CD4-positive, alpha-beta memory T cell (primary cell): ENCODE measurements at places on chromosomes 12 and 14.

DNA sequence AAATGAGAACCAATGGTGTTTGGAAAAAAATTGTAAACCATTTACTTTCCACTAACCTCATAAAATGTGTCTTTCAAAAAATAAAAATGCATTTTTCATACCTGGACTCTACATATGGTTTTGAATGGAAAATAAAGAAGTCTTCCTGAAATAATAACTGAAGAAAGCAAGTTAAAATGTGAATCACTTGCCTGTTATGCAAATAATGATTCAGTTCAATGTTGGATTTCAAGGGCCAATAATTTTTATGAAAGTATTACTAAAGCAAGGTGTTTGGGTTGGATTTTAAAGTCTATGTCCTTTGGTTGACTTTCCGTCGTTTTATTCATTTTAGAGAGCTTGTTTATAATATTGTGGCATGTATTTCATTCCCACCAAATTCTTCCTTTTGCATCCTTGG, 138.7 kb downstream of the CCDC91 start:
- DNase-seq: no peak

DNA sequence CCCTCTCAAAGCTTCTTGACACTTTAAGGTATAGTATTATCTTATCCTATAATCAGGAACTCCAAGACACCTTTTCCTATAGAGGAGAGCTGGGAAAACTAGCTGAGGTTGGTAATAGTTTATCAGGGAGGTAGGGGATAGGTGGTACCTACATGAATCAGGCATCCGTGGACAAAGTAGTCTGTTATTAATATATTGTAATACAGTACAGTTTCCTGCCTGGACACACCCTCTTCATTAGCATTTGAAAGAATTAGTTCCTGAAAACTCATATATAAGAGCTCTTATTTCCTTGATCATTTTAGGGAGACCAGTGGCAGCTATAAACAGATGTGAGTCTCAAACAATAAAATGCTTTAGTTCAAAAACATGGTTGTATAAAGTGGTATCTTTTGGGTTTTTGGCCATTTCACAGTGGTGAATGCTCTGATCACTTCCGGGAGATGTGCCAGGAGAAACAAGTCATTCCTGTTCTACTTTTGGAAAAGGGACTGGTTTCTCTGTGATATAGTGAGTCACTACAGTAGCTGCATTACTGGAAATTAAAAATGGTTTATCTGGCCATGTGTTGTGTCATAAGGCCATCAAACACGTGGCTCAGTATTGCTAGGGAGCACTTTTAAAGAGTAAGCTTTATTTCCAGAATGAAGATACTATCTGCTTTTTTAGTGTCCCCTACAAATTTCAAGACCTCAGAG, 98.1 kb downstream of the KLRB1 start:
- DNase-seq: no peak

DNA sequence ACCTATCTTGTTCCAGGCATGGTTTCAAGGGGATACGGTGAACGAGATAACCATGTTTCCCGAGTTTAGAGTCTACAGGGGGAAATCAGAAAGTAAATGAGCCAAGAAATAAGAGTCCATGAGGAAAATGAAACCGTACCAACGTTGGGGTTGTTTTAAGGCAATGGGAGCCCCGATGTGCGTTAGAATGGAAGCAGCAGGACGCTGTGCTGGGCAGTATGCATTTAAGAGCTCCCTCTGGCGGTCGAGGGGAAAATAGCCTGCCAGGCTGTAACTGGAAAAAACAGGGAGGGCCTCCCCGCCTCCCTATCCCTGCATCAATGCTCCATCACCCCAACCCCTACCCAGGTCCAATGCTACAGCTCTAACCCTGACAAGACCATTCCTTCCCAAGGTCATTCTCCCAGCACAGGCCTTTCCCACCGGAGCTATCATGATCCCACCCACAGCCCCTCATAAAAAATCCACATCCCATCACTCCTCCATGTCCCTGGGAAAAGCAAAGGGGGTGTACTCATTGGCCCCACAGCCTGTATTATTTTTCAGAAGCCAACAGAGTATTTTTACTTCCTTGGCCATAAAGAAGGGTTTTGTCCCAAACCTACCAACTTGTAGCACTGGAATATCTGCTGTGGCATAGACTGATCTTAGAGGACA, 226.3 kb upstream of the NOS1 start:
- peak; percentile 0 for DNase-seq

GRCh38 chr12:3965046-3965445, 91.8 kb upstream of the PARP11 start:
- DNase-seq: no peak

GRCh38 chr12:132520421-132521199, 30.7 kb downstream of the FBRSL1 start:
- DNase-seq: no peak

GRCh38 chr12:6306151-6306550, 4.3 kb upstream of the PLEKHG6 start:
- DNase-seq: no peak

- no peak for DNase-seq
Measured at GRCh38 chr12:105740970-105741725, 397.6 kb downstream of the NUAK1 start.

DNA sequence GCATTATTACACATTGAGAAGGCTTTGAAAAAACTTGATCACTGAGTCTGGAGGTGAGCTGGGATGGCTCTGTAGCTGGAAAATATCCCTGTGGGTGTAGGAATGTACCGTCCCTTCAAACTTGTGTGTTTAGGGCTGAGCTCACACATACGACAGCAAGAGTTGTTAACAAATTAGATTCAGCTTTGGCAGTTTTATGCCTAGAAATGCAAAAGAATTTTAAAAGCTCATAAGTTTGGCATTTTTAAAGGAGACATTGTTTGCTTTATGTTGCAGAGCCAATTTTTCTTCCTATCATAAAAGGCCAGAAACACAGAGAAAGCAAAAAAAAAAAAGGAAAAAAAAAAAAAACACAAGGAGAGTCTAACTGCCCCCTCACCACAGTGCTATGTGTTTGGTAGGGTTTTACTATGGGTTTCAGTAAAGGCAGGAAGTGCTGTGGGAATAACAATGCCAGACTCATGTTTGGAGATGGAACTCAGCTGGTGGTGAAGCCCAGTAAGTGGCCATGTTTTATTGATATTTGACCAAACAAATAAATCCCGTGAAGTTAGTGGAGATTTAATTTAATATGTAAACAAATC, 78.4 kb downstream of the DAD1 start:
- no peak for DNase-seq

GRCh38 chr14:106419376-106419965, 893.1 kb downstream of the TMEM121 start:
- no peak for DNase-seq

GRCh38 chr12:46160101-46160980, 108.5 kb downstream of the SLC38A1 start:
- no peak for DNase-seq

GRCh38 chr12:12726555-12727093, 9.5 kb downstream of the CDKN1B start:
- DNase-seq: no peak

GRCh38 chr12:110508071-110508586, 6.0 kb downstream of the RAD9B start:
- no peak for DNase-seq

GRCh38 chr12:34212651-34213050, 190.4 kb downstream of the ALG10 start:
- no peak for DNase-seq

GRCh38 chr14:67680941-67681340, 6.5 kb upstream of the VTI1B start:
- no peak for DNase-seq

DNA sequence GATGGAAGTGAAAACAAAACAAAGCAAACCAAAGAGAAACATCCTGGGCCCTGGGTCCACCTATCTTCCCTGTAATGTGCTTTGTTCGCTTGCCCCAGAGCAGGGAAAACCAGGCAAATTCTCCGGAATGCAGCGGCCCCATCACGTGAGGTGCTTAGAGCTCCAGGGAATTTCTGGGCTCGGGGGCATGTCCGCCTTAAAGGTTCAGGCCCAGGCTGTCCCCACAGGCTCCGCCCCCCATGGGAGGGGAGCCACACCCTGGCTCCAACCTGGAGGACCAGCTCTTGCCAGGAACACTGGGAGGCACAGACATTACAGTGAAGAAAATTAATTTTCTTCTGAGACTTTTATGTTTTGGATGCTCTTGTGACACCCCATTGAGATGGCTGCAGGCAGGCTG, 69.9 kb downstream of the RBM19 start:
- no peak for DNase-seq

- no peak for DNase-seq
Measured at GRCh38 chr14:104742586-104743455, 10.1 kb upstream of the SIVA1 start.

DNA sequence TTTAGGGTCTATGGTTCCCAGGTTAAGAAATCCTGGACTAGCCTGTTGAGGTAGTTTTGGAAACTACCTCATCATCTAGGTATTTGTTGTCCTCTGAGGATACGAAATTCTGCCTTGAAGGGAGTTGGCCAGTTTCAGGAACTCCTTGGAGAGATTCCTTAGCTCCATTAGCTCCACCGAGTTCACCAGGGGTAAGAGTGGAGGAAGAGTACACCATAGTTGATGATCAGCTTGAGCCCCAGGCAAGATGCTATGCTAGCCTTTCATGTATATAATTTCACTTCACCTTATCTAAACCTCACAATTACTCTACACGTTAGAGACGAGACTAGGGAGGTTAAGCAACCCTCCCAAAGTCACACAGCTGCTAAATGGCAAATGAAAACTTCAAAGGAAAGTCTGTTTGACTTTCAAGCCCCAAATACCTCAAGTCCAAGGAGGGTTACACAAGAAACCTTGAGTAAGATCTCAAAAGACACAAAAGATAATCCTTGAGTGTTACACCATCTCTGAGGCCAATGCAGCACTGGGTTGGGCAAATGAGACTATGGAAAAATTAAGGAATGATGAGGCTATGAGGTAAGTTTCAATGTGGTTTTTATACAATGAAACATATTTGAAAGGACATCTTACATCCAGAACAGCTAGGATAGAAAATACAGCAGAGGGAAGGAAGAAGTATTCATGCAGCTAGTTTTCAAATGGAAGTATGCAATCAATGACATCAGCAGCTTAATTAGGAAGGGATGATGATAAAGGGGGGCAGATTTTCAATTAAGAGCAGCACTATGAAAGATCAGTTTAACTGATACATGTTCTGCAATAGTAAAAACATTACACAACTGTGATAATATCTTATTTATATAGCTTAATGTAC, 97.2 kb upstream of the KRAS start:
- no peak for DNase-seq

DNA sequence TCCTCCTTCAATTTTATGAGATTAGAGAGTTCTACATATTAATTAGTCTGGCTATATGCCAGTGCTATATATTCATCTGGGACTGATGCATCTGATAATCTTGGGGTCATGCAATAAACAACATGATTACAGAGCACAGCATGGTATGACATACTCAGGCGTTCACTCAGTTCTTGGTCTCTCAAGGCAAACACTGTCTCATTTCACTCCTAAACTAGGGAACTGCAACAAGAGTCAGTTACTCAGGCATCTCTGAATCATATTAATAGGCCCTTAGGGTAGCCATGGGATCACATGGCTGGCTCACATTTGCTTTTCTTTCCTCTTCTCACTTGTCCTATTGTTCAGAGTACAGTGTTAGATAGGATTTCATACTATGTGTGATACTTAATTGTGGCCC, 91.8 kb upstream of the TMEM260 start:
- no peak for DNase-seq

- no peak for DNase-seq
Measured at GRCh38 chr12:52260361-52261207, 13.9 kb upstream of the KRT86 start.

DNA sequence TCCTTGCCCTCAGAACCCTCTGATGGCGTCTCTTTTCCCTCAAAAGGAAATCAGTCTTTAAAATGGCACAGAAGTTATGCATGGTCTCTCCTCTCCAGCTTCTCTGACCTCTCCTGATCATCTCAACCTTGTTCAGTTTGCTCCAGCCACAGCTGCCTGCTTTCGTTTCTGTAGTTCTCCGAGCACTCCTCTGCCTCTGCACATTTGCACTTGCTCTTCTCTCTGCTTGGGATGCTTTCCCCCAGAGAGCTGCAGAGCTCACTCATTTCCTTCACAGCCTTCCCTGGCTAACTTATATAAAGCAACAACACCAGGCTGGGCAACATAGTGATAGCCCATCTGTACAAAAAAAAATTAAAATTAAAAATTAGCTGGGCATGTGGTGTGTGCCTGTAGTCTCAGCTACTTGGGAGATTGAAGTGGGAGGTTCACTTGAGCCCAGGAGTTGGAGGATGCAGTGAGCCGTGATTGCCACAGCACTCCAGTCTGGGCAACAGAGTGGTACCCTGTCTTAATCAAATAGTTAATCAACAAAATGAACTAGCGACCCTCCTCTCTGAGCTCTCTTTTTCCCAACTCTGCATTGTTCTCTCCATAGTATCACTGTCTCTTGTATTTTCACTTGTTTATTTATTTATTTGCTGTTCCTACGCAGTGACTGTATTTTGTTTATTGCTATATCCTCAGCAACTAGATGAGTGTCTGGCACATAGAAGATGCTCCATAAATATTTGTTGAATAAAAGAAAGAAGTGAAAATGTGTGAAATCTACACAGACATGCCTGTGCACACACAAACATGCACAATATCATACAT, 37.7 kb downstream of the PPFIBP1 start:
- no peak for DNase-seq

- no peak for DNase-seq
Measured at GRCh38 chr12:304805-305204, 42.2 kb upstream of the SLC6A13 start.

- no peak for DNase-seq
Measured at GRCh38 chr12:94180558-94181296, 32.4 kb downstream of the PLXNC1 start.

DNA sequence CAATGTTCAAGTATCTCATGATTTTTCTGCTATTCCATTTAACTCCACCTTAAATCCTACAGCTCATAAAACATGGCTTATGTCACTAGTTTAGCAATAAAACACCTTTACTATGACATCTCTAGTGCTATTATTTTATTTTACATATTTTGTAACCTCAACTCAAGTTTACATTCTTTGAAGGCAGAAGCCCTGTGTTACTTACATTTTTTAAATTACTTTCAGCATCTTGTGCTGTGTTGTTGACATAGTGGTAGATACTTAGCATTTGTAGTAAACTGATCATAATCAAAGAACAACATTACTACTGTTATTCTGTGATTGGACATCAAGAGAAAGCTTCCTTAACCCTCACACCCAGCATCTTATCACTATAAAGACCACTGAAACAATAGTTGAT, 216.1 kb downstream of the BMP4 start:
- no peak for DNase-seq

DNA sequence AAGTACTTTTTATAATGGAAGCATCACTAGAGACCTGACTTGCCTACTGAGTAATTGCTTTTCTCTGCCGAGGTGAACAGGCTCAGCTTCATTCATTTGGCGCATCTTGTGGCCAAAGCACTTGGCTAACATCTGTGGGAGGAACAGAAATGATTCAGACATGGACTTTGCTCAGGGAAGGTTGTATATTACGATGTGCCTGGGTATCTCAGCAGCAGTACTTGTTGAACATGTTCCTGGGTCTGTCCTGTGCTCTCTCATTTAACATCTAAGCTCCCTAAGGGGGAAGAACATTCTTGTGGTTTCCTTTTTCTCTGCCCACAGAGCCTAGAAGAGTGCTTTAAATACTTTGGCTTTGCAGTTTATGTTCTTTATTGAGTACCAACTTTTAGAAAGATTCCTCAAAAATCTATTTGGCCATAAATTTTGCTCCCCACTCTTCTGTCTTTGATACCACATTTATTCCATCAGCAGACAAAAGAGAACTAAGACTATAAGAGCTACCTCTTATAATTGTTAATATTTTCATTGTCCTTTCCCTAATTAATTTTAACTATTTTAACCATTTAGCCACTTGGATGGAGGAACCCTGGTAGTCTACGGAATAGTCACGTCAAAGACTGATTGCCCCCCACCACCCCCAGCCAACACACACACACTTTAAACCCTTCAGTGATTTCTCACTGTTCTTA, 101.2 kb upstream of the EGLN3 start:
- DNase-seq: no peak
